ENCODE measurements at places on chromosomes 2 and 18. TPM values are rescaled to one million over a fixed set of nuclear protein-coding genes. Genes with fewer than 3 reads are reported as not detected.

DNA sequence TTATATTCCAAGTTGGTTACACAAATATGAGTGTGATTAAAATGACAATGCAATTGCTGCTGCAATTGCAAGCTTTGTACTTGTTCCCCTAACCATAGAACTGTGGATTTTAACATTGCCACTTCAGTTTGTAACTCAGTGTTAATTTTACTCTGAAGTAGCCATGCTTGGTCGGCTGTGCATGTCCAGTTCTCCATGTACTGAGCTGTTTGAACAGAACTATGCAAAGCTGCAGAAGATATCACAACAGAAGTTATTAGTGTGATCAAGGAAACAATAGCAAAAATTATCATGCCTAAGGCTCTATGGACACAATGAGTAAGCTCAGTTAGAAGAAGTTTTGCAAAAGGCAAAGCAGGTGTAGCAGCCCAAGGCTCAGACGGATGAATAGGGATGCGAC lies 45.3 kb downstream of the CXCR4 start:
- H3K4me1 ChIP-seq: no peaks in the 10 kb centered on the region
- H3K36me3 ChIP-seq: no peaks in the 10 kb centered on the region
- H3K27ac ChIP-seq: no peak overlapping the region
- no peaks in the 10 kb centered on the region for H3K27me3 ChIP-seq

- H3K27me3 ChIP-seq: no peaks in the 10 kb centered on the region
- no peaks in the 10 kb centered on the region for H3K36me3 ChIP-seq
Measured at GRCh38 chr2:125543968-125544514, 1111.9 kb upstream of the GYPC start.

GRCh38 chr2:949384-950079 lies 1.1 kb upstream of the SNTG2 start:
- DNase-seq: peak; percentile 36
- H3K27me3 ChIP-seq: peaks cover 18% of the 10 kb centered on the region
- no peak overlapping the region for H3K4me3 ChIP-seq
- H3K4me1 ChIP-seq: peaks cover 16% of the 10 kb centered on the region

DNA sequence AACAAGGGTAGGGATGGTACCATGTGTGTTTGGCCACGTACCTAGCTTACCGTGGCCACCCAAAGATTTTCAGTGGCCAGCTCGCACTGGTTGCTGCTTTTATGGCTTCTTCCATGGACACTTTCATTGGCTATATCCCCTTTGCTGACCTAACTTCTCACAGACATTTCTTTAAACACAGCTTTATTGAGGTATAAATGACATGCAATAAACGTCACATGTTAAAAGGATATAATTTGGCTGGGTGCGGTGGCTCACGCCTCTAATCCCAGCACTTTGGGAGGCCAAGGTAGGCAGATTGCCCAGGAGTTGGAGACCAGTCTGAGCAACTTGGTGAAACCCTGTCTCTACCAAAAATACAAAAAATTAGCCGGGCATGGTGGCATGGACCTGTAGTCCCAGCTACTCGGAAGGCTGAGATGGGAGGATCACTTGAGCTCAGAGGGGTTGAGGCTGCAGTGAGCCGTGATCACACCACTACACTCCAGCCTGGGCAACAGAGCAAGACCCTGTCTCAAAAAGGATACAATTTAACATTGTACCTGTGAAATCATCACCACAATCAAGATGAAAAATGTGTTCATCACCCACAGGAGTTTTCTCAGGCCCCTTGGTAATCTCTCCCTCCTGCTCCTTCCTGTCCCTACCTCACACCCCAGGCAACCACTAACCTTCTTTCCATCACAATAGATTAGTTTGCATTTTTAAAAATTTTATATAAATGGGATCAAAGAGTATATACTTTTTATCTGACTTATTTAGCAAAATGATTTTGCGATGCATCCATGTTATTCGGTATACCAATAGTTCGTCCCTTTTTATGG lies 127.8 kb upstream of the PPP1CB start:
- DNase-seq: no peak
- no peaks in the 10 kb centered on the region for H3K36me3 ChIP-seq
- H3K4me3 ChIP-seq: no peak overlapping the region
- no peaks in the 10 kb centered on the region for H3K27me3 ChIP-seq

Gene INPP4A
- total RNA-seq: 23.3 TPM

DNA sequence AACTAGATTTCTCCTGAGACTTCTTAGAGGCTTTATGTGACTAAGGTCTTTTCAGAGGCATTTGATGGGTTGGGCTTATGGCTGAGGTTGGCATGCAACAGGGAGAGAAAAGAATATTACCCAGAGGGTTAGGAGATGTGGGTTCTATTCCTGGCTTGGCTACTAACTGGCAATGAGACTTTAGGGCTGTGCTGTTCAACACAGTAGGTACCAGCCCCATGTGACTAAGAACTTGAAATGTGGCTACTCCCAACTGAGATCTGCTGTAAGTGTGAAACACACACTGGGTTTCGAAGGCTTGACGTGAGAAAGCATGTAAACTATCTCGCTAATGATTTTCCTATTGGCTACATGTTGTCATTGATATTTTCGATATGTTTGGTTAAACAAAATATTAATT lies 324.9 kb upstream of the SLC14A2 start:
- H3K36me3 ChIP-seq: no peaks in the 10 kb centered on the region
- no peaks in the 10 kb centered on the region for H3K27me3 ChIP-seq
- H3K4me1 ChIP-seq: no peaks in the 10 kb centered on the region
- no peak overlapping the region for H3K27ac ChIP-seq

GRCh38 chr2:204550751-204551511 lies 5.7 kb downstream of the PARD3B start:
- H3K27me3 ChIP-seq: no peaks in the 10 kb centered on the region
- DNase-seq: no peak
- no peaks in the 10 kb centered on the region for H3K36me3 ChIP-seq
- H3K4me3 ChIP-seq: no peak overlapping the region

Gene SNORC
- total RNA-seq: 0.20 TPM

Gene LIMS3
- total RNA-seq: not detected

GRCh38 chr2:18369760-18370159 lies 190.7 kb downstream of the RDH14 start:
- no peaks in the 10 kb centered on the region for H3K27me3 ChIP-seq
- no peaks in the 10 kb centered on the region for H3K36me3 ChIP-seq
- H3K27ac ChIP-seq: no peak overlapping the region
- H3K4me1 ChIP-seq: no peaks in the 10 kb centered on the region
- DNase-seq: no peak
- H3K4me3 ChIP-seq: no peak overlapping the region

Gene NAT8
- not detected for total RNA-seq

DNA sequence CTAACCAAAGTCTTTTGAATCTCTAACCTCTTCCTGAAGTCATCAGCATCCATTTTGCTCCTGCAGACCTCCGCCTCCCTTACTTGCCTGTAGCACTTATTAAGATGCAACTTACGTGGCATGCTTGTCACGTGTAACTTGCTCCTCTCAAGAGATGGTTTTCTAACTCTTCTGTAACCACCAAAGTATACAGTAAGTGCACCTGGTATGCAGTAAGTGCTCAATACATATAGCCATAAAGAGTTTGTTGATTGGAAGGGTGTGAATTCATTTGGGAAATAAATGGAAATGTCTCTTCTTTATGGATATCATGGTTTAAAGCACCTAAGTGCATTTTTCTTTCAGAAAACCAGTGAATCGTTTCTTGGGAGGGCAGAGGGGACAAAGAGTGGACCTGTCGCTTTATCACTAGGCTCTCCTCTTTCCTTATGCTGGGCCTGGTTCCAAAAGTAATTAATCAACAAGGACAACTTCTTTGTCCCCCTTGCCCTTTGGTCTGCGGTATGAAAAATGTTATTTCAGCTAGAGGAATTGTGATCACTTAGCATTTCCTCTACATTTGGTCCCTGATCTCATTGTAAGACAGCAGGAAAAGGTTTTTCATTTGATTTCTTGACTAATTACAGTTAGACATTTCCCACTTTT lies 370.0 kb upstream of the SPRED2 start:
- H3K27ac ChIP-seq: no peak overlapping the region
- no peak overlapping the region for H3K4me3 ChIP-seq
- H3K4me1 ChIP-seq: no peaks in the 10 kb centered on the region
- no peaks in the 10 kb centered on the region for H3K27me3 ChIP-seq

Gene VWA3B
- total RNA-seq: 5.4 TPM

Gene GPBAR1
- total RNA-seq: 0.33 TPM

Gene INHA
- 7.3 TPM for total RNA-seq

GRCh38 chr2:79453918-79454317 lies 58.9 kb upstream of the CTNNA2 start:
- no peaks in the 10 kb centered on the region for H3K4me1 ChIP-seq
- H3K27ac ChIP-seq: no peak overlapping the region
- no peaks in the 10 kb centered on the region for H3K27me3 ChIP-seq
- DNase-seq: no peak
- no peaks in the 10 kb centered on the region for H3K36me3 ChIP-seq

DNA sequence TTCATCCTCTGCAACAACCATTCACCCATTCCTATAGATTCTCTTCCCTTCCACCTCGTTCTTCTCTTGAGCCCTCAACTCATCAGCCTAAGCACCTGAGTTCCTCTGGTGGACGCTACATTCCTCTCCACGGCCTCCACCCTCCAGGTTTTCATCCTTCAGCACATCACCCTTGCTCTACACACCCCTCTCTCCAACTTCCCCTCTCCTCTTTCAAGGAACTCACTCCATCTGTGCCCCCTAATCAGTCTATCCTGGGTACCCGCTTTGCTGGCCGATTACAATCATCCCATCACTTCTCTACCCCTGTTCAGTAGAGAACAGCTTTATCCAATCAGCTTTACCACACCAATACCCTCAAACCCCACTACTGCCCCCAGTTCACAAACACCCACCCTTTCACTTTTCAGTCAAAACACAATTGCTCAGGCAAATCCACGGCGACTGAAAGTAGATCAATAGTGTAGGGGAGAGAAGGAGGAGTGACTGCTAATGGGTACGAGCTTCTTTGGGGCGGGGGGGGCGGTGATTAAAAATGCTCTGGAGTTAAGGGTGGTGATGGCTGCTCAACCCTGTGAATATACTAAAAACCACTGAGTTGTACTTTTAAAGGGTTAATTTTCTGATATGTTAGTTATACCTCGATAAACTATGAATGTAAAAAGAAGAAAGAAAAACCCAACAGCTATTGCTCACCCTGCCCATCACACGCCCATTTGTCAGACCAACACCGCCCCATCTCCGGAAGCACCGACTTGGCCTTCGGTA lies 857 bp downstream of the DYM start:
- peak overlapping the region; percentile 97 for H3K4me3 ChIP-seq
- no peaks in the 10 kb centered on the region for H3K36me3 ChIP-seq
- no peaks in the 10 kb centered on the region for H3K27me3 ChIP-seq
- H3K27ac ChIP-seq: peak overlapping the region; percentile 88

DNA sequence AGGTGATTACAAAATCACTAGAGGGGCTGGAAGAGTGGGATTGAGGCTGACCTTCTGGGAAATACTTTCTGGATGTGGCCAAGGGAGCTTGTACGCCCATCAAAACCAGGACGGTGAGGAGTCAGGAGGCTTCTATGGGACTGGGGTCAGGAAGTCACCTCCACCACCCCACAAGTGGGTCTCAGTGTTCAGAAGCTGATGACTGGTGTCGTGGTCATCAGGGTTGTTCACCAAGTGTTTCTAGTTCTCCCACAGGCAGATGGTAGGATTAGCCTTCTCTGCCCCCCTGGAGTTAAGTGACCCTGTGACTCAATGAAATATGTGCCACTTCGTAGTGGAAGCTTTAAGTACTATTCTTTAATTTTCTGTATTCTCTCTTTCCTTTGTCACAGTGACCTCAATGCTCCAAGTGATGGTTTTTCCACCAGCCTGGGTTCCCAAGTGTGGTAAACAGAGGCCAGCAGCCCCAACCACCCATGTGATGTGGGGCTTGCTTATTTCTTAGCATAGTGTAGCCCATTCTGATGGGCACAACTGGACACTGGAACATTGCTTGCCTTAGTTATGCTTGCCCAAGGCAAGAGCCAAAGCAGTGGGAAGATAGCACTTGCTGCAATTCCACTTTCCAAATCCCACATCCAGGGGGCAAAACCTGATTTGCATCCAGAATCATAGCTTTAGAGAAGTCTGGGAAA lies 258.8 kb downstream of the CYP26B1 start:
- H3K4me3 ChIP-seq: no peak overlapping the region
- H3K36me3 ChIP-seq: no peaks in the 10 kb centered on the region
- H3K4me1 ChIP-seq: peaks cover 2% of the 10 kb centered on the region
- DNase-seq: no peak
- H3K27ac ChIP-seq: no peak overlapping the region

- H3K36me3 ChIP-seq: no peaks in the 10 kb centered on the region
- H3K4me3 ChIP-seq: no peak overlapping the region
- no peak overlapping the region for H3K27ac ChIP-seq
- peaks cover 3% of the 10 kb centered on the region for H3K4me1 ChIP-seq
- H3K27me3 ChIP-seq: no peaks in the 10 kb centered on the region
Measured at GRCh38 chr2:101241158-101241557, 11.5 kb upstream of the CNOT11 start.

Gene HTR2B
- total RNA-seq: 0.37 TPM

GRCh38 chr2:96839293-96839874 lies 4.4 kb downstream of the ANKRD23 start:
- peak overlapping the region; percentile 7 for H3K27ac ChIP-seq
- no peaks in the 10 kb centered on the region for H3K27me3 ChIP-seq
- H3K4me1 ChIP-seq: peaks cover 12% of the 10 kb centered on the region
- peaks cover 3% of the 10 kb centered on the region for H3K36me3 ChIP-seq

- no peak for DNase-seq
- H3K36me3 ChIP-seq: no peaks in the 10 kb centered on the region
- H3K27ac ChIP-seq: no peak overlapping the region
- H3K4me3 ChIP-seq: no peak overlapping the region
- H3K4me1 ChIP-seq: peaks cover 5% of the 10 kb centered on the region
- no peaks in the 10 kb centered on the region for H3K27me3 ChIP-seq
Measured at GRCh38 chr18:9705183-9705829, 2.8 kb upstream of the RAB31 start.

GRCh38 chr18:37207343-37207742 lies 358.3 kb downstream of the CELF4 start:
- H3K4me3 ChIP-seq: no peak overlapping the region
- no peaks in the 10 kb centered on the region for H3K27me3 ChIP-seq
- no peaks in the 10 kb centered on the region for H3K36me3 ChIP-seq
- H3K4me1 ChIP-seq: no peaks in the 10 kb centered on the region

Gene DIPK1C
- 0.13 TPM for total RNA-seq

- H3K4me1 ChIP-seq: peaks cover 43% of the 10 kb centered on the region
- no peak for DNase-seq
- H3K27me3 ChIP-seq: peaks cover 37% of the 10 kb centered on the region
- no peak overlapping the region for H3K27ac ChIP-seq
- H3K36me3 ChIP-seq: no peaks in the 10 kb centered on the region
Measured at GRCh38 chr2:74511104-74511989, 2.9 kb upstream of the TLX2 start.

DNA sequence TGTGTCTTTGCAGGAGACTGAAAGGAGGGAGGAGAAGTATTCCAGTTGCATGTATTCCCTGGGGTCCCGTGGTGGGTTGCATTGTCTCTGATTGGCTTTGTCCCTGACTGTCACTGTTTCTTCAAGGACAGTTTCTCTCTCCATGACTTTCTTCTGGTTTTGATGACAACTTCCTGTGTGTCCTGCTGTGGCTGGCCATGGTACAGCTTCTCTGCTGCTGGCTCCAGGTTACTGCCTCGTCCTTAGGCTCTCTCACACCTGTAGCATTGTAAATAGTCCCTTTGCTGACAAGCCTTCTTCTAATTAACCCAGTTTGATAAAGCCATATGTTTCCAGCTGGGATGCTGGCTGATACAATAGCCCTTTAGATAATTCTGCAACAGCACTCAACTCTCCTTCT lies 129.0 kb downstream of the LPIN1 start:
- H3K27me3 ChIP-seq: no peaks in the 10 kb centered on the region
- no peak for DNase-seq
- no peak overlapping the region for H3K27ac ChIP-seq
- no peaks in the 10 kb centered on the region for H3K36me3 ChIP-seq
